ENCODE measurements at places on chromosomes 7 and 10.
A peak's percentile ranks its signal among the peaks of the same experiment; 100 is the strongest.

- DNase-seq: no peak
Observed at GRCh38 chr10:29482591-29483431, 152.0 kb downstream of the SVIL start.

DNA sequence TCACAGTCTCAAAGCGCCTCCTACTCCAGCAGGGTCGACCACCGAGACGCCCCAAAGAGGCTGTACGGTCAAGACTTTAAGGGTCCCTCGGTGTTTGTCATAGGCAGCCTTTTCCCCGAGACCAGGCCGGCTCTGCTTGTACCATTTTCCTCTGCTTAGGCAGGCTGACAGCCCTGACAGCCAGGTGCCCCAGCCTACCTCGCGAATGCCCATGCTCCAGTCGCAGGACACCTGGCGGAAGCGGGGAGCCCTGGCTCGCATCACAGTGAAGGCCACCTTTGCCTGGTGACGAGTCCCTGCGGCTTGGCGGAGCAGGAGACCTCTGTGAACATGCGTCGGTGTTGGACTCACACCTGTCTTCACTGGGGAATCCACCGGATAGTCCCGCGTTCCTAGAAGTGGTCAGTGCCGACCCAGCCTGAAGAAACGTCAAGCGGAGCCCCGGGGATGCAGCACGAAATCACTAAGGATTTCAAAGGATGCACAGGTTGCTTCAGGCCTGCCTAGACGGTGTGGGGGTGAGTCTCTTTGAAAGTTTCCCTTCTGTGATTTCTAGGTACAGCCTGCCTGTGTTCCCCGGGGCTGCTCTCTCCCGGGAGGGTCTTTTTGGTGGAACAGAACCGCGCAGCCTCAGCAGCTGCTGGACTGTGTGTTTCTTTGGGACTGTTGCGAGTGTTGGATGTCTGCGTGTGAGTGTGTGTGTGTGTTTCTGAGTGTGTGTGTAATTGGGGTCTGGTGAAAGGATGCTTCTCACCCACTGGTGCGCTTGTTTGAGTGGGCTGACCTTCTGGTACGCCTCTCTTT is 30.5 kb upstream of the ZNF273 start:
- no peak for DNase-seq

DNA sequence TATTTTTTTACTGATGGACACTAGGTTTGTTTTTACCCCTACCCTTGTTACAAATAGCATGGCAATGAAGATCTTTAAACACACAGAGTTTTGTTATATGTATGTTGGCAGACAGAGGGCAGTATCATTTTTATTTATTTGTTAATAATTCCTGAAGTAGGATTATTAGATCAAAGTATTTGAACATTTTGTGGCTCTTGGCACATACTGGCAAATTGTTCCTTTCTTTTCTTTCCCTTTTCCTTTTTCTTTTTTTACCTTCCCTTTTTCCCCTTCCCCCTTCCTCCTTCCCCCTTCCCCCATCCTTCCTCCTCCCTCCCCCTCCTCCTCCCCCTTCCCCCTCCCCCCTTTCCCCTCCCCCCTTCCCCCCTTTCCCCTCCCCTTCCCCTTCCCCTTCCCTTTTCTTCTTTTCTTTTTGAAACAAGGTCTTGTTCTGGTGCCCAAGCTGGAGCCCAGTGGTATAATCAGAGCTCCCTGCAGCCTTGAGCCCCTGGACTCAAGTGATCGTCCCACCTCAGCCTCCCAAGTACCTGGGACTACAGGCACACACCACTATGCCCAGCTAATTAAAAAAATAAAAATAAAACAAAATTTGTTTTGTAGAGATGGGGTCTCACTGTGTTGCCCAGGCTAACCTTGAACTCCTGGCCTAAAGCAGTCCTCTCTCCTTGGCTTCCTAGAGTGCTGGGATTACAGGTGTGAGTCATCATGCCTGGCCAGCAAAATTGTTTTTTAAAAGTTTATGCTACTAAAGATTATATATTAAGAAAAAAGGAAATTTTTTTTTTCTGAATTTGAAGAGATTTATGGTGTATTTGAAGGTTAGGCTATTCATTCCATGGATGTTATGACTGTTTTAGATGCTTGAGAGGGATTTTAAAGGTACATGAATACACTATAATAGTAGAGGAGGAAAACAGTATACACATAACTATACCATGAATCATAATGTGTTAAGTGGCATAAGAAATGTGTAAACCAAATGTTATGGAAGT is 39.3 kb downstream of the SEPTIN7 start:
- DNase-seq: no peak

GRCh38 chr7:30594048-30594539 is 584 bp upstream of the GARS1 start:
- DNase-seq: peak; percentile 5

DNA sequence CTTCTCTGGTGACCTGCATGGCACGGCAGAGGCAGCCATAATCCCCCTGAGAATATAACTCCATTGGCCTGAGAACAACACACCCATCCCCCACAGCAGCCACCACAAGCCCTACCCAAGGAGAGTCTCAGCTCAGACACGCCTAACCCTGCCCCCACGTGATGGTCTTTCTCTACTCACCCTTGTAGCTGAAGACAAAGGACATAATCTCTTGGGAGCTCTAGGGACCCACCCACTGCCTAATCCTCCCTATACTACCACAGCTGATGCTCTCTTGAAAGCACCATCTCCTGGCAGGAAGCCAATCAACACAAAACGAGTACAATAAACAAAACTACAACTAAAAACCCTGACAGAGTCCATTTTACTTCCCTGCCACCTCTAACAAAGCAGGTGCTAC is 30.7 kb upstream of the HPSE2 start:
- DNase-seq: no peak

DNA sequence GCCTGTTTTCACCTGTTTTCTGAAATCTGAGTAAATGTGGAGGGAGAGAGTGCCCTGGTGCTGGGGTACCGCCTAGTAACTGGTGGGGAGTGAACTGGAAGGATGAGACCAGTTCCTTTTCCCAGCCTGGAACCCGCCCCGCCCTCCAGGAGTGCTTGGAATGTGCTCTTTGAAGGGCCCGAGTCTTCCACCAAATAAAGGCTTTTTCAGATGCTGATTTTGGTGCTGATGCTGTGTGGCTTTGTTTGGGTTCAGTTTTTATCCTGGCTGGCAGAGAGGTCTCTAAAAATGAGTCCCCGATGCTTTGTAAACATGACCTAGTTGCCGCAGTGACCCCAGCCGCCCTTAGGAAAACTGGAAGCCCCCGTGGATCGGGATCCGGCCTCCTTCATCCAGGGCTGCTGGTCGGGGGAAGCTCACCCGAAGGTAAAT is 25.9 kb downstream of the FOXK1 start:
- DNase-seq: no peak

DNA sequence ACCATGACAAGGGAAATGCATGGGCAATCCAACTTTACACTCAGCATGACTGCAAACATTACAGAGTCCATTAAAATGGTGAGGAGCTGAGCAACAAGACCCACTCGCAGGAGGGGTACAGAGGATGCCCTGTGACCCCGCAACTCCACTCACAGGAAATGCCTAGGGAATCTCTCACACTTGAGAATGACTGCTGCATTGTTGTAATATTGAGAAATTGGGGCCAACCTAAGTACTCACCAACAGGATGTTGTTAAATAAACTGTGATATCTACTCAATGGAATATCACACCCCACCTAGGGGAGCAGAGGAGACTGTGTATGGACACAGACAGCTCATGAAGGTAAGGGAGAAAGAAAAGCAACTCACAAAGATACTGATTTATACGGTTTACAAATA is 53.4 kb upstream of the CAMK2B start:
- no peak for DNase-seq

DNA sequence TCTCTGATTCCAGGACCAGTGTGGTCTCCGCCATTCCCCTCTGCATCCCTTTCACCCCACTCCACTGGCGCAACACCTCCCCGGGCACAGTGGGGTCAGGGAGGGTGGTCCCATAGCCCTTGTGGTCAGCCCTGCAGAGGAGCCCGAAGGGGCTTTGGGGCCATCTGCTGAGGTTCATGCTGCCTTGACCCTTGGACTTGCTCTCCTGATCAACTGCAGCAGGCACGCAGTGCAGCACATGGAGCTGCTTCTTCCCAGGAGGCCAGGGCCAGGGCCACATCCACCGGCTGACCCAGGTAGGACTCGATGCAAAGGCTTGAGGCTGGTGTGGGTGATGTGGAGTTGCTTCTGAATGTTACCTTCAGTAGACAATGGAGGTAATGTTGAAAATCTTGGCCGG is 35.1 kb downstream of the PDIA4 start:
- no peak for DNase-seq

DNA sequence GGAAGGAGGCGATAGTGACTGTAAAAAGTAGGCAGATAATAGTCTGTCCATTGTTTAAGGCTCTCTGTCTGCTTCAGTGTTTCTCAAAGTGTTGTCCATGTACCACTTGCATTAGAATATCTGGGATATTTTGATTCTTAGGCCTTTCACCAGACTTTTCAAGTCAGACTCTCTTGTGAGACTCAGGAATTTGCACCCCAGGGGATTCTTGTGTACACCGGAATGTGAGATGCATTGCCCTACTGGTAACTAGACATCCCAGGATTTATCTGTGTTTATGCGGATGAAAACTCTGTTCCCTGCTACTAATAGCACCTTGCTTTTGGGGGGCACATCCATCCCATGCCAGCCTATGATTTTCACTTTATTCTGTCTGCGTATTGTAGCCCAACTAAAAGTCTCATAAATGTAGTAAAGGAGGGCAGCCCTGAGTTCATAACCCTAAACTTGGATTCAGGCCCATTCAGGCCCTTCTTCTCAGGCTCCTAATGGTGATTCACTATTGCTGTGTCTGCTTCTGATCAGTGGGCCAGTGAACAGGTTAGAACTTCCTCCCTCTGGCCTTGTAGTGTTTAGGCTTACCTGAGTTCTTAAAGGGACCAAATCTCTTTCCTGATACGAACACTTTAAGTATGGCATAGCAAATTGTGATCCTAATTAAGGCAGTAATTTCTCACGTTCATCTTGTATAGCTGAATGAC is 71.8 kb upstream of the RPA3 start:
- DNase-seq: no peak

GRCh38 chr10:95499482-95499989 is 61.6 kb downstream of the SORBS1 start:
- no peak for DNase-seq

DNA sequence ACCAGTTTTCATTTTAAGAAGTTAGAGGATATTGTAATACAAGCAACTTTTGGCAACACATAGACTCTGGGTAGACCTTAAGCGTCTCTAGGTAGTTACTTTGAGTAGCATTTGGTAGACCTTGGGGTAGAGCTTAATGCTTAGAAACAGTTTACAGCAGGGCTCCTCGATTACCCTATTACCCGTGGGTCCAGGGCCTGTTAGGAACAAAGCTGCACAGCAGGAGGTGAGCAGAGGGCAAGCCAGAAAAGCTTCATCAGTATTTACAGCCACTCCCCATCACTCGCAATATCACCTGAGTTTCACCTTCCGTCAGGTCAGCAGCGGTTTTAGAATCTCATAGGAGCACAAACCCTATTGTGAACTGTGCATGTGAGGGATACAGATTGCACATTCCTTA is 173.5 kb downstream of the TSPAN12 start:
- DNase-seq: no peak

All from naive thymus-derived CD8-positive, alpha-beta T cell (primary cell).